Stimulated activated CD8-positive, alpha-beta memory T cell treated with anti-CD3 and anti-CD28 coated beads, Interleukin-4, amount 100 ng/mL, for 1 hour (primary cell): ENCODE measurements at places on chromosomes 7 and 10.

- DNase-seq, result no peak
These were observed 25.3 kb downstream of the TIMM23 start for GRCh38 chr10:45997557-45997956.

GRCh38 chr7:111517549-111517951 lies 44.7 kb downstream of the IMMP2L start:
- no peak for DNase-seq

- DNase-seq, result no peak
These were observed 14.1 kb upstream of the WDR86 start for GRCh38 chr7:151423936-151424335.

DNA sequence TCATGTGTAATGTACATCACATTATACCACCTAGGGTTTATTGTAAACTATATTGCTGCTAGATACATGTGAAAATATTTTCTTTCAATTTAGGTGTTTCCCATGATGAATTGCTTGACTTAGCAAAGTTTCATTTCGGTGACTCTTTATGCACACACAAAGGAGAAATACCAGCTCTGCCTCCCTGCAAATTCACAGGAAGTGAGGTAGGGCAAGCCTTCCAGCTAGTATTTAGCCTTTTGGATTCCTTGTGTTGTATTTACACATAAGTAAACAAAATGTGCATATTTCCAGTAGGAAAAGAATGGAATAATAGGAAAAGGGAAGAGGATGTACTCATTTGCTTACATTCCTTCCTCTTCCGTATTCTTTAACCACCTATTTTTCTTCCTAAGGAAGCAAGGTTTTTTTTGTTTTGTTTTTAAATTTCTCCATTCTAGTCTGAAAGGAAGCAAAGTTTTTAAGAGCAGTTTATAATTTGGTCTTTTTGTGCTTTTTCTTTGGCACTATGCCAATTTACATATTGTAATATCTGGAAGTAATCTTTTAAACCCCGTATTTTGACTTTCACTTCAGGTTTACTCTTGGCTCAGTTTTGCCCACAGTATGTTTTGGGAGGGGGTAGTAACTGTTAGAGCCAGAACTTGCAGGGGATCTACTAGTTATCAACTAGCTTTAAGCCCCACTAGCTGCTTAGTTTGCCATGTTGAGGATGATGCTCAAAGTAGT lies 10.4 kb downstream of the PMPCB start:
- no peak for DNase-seq

- DNase-seq, result no peak
These were observed 265.1 kb downstream of the ZEB1 start for GRCh38 chr10:31584098-31584631.

GRCh38 chr10:15743443-15743842 lies 23.7 kb upstream of the ITGA8 start:
- DNase-seq, result no peak

- DNase-seq, result no peak
These were observed 31.0 kb upstream of the FAM13C start for GRCh38 chr10:59393349-59393748.

GRCh38 chr10:91341686-91342085 lies 68.5 kb upstream of the HECTD2 start:
- no peak for DNase-seq

GRCh38 chr7:23207021-23207420 lies 25.2 kb downstream of the NUP42 start:
- DNase-seq, result no peak

DNA sequence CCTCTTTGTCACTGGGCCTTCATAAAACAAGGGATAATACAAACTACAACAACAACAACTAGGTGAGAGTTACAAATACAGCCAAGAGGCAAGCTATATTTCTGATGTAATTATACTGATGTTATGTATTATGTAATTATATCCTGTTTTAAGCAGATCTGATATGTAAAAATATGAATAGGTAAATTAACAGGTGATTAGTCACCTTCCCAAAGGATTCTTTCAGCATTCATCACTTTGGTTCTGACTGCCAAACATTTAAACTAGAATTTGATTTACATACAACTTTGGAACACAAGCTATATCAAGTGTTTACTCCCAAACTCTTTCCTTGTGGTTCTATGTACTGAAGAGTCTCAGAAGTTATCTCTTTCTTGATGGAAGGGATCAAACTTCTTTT lies 53.7 kb downstream of the BEND7 start:
- no peak for DNase-seq

- DNase-seq, result no peak
These were observed 72.1 kb downstream of the DNMBP start for GRCh38 chr10:99937630-99938029.

DNA sequence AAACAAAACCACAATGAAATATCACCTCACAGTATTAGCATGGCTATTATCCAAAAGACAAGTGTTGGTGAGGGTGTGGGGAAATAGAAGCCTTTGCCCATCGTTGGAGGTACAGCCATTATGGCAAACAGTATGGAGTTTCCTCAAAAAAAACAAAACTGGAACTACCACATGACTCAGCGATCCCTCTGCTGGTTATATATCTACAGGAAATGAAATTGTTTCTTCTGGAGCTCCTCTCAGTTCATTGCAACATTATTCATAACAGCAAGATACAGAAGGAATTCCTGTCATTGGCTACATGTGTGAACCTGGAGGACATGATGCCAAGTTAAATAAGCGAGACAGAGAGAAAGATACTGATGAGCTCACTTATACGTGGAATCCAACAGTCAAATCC lies 2.4 kb upstream of the UBE3C start:
- DNase-seq, result no peak

DNA sequence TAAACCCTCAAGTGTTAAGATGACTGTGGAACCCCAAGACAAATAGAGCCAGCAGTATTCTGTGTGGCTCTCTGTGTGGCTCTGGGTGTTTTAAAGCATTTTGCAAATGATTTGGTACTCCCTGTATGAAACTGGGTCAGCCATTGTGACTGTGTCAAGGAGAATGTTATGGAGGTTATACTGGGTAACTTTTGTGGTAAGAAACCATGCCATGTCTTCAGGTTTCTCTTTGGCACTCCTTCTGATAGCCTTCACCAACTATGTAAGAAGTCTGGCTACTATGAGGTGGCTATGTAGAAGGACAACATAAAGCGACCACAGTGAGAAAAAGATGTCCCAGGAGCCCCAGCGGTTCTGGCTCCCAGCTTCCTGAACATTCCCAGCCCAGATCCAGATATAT lies 226.6 kb upstream of the RHOBTB1 start:
- no peak for DNase-seq

DNA sequence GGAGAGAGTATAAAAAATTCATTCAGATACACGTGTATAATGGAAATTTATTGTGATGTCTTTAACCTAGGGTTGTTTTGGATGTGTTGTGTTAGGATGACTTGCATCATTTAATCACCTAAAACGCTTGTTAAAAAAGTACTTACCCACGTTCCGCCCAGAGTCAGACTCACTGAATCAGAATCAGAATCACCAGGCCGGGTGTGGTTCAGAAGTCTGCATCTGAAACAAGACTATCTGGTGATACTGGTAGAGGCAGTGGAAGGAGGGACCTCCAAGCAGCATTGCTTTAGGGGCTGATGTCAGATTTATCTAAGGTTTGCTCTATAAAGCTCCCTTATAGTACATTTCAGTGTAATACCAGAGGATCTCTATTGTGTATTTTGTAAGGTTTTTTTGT lies 20.5 kb upstream of the PLXDC2 start:
- DNase-seq, result no peak

DNA sequence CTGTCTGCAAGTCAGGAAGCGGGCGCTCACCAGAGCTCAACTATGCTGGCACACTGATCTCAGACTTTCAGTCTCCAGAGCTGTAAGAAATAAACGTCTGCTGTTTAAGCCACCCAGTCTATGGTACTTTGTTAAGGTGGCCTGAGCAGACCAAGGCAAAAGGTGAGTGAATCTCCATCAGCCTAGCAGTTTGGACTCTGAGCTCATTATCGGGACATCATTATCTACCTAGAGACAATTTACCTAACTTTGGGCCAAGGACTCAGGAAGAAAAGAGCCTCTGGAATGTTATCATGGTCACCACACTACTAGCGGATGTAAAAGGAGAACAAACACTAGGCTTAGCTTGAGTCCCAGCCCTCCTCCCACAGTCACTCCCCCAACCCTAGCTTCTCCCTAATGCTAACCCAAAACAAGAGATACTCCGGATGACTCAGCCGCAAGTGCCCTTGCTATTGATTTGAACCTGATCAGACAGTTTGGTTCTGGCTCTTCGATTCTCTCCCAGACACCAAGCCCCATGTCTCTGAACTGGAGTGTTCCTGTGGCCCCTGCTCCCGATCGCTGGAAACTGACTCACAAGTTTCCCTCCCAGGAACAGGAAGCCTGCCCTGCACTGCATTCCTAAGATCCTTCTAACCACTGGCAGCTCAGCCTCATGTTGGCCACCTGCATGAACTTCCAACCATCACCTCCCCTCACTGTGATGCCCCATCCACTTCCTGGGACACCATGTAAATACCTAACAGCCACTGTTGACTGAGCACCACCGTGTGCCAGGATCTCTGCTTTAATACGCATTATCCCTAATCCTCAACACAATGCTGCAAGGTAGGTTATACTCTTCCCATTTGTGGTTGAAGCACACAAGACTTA lies 34.5 kb downstream of the CREB3L2 start:
- DNase-seq, result no peak

DNA sequence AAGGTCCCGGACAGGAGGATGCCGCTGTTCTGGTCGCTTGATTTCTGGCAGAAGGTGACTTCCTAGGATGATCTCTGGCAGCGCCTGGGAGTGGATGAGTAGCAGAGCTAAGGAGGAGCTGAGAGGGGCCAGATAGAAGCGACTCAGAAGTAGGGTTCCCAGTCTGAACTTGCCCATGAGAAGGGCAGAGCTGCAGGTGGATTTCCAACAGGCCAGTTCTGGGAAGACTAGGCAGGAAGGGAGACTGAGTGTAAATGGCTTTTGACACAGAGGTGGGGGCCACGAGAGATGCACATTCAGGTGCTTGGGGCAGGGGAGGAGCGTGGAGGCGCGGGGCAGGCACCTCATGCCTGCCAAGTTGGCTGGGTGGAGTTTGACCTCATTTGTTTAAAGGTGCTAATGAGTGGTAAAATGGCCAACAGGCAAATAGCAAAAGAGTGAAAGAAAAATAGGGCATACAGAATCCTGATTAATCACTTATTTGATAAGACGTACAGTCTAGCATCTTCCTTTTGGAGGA lies 58.8 kb downstream of the SHH start:
- DNase-seq, result no peak

DNA sequence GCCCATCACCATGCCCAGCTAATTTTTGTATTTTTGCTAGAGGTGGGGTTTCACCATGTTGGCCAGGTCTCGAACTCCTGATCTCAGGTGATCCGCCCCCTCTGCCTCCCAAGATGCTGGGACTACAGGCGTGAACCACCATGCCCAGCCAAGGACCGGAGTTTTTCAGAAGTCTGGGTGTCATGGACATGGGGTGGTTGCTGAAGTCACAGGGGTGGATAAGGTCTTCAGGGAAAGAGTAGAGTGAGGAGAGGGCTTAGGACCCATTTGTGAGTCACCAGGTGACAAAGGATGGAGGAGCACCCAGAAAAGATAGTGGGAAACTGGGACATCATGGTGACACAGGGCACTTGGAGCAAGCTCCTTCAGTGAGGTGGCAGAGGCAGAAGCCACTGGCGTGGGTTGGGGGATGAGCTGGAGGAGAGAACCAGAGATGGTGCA lies 2.8 kb upstream of the GPRIN2 start:
- no peak for DNase-seq

- DNase-seq, result no peak
These were observed 4.8 kb upstream of the CYP3A43 start for GRCh38 chr7:99822731-99823718.

GRCh38 chr10:132994185-132994796 lies 51.9 kb upstream of the CFAP46 start:
- DNase-seq, result no peak

DNA sequence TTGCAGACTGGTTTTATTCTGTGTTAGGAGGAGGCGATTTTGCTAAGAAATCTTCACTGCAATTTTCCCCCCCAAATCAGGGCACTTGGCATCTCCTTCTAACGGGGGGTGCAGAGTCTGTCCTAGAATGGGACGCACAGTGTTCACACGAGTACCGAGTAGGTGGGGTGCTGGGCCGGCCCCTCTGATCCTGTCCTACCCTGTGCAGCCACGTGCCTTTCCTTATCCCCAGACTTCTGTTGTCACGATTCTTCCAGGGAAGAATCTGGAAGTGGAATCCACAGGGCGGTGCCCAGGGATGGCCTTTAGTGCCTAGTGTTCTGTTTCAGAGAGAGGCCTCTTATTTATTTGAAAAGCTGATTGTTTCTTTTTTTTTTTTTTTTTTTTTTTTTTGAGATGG lies 16.4 kb downstream of the CUX1 start:
- DNase-seq, result no peak

DNA sequence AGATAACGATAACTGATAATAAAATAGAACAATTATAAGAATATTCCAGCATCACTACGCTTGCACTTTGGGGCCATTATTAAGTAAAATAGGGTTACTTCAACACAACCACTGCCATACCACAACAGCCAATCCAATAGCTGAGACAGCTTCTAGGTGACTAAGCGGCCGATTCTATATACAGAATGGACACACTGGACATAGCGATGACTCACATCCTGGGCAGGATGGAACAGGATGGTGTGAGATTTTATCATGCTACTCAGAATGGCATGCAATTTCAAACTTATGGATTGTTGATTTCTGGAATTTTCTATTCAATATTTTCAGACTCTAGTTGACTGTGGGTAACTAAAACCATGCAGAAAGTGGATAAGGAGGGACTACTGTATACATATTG lies 920.9 kb downstream of the LRMDA start:
- no peak for DNase-seq

- DNase-seq, result no peak
These were observed 54.0 kb upstream of the RPA3 start for GRCh38 chr7:7772397-7772821.

DNA sequence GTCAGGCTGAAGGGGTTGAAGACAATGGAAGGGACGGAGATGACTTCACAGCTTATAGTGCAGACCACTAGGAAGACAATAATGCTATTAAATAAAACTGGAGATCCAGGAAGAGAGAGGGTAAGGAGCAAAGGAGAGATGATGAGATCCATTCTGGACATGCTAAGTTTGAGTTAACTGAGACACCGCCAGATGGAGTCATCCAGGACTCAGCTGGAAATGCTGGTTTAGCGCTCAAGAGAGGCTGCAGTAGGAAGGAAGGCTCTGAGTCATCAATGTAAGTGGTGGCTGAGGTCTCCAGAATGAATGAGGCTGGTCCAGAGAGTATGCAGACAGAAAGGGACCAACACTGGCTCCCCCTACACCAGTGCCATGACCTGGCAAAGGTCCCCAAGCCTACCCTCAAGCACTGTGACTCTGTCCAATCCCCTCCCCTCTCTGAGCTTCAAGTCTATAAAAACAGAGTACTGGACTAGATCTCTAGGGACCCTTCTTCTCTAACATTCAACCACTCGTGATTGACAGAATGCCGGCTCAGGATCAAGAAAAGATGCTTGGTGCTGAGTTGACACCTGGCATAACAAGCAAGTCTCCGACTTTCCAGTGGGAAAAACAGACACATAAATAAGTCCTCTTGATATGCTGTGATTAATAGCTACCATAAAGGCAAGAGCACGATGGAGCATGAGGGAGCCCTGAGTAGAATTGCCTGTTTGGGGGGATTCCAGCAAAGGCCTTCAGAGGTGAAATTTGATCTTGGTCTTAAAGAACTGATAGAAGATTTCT lies 8.9 kb downstream of the GFRA1 start:
- DNase-seq, result no peak
